ENCODE measurements at places on chromosomes 12 and 14.

DNA sequence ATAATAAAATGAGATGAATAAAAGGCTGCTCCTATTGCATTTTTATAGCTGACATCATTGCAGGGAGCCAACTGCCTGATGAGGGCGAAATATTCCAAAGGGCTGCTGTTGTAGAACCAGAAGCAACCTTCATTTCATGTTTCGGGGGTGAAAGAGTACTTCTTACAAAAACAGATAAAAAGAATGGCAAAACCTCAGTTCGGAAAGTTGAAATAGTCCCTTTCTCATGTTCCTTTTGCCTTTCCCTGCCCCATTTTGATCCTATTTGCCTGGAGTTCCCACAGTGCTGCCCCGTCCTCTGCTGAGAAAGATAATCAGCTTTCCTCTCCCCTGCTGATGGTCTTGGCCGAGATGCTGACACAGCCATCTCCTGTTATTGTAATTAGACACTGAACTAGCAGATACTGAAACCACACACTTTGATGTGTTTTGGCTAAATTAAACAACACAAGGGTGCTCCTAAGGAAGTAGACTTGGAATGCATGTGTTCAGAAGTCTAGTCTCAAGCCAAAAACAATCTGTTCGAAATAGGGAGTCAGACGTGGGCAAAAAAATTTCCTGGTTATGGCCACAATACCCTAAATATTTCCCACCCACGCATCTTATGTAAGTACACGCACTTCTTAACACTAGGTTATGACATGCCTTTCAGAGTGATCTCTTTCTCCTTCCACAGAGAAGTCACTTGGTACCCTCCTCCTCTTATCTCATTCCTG, 117.2 kb downstream of the PPM1H start:
- DNase-seq: peak; percentile 43

GRCh38 chr14:89521988-89522387, 105.0 kb upstream of the FOXN3 start:
- DNase-seq: no peak

GRCh38 chr14:89239023-89239422, 178.0 kb downstream of the FOXN3 start:
- no peak for DNase-seq

GRCh38 chr14:101878822-101879528, 85.4 kb upstream of the DYNC1H1 start:
- DNase-seq: no peak

- no peak for DNase-seq
Measured at GRCh38 chr12:103994235-103994634, 28.6 kb downstream of the TDG start.

- DNase-seq: no peak
Measured at GRCh38 chr14:48250575-48250974, 575.2 kb upstream of the MDGA2 start.

DNA sequence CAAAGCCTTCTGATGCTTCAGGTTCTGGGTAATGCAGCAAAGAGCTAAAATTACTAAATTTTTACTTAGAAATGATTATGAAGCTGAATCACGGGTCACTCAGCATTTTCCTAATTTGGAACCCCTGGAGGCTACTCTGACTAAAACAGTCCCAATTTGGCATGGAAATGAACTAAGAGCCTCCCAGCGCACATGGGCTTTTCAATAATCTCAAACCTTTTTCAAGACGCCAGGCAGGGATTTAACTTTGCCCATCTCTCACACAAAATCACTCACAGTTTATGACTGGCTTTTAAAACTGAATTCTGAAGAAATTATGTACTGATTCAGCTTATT, 68.3 kb downstream of the LLPH start:
- no peak for DNase-seq

GRCh38 chr14:29016050-29016900, 249.7 kb downstream of the FOXG1 start:
- peak; percentile 14 for DNase-seq

DNA sequence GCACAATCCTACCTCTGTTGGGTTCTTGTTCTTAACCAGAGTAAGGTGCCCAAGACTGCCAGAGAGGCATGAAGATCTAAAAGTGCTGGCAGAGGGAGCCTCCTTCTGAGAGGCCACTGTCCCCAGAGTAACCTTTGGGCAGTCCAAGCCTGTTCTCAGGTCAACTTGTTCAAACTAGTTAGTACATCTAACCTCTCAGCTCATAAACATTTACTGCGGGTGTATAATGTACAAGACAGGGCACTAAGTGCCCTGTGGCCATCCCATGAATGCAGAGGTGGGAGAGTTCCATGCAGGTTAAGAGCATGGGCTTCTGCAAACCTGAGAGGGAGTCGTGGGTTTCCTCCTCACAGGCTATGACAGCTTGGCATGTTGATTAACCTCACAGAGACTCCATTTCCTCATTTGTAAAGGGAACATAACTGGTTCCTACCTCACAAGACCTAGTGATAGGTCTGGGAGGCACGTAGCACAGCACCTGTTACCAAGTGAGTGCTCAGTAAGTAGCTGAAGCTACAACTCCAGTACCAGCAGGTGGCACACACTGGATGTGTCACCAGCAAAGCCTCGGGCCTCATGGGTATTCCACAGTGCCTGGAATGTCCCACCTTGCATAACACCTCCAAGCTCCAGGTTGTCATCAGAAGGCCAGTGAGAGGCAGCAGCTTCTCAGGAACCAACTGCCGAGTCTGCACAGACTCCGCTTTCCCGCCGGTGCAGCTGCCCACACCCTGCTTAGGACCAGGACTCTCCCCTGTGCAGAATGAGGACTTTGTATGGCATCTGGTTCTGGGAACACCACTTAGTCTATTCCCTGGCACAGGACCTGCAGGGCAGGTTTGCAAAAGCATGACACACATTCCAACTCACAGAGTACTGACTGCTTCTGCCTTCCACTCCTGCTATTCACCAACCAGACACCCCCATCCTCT, 4.4 kb downstream of the VDR start:
- DNase-seq: peak; percentile 34

DNA sequence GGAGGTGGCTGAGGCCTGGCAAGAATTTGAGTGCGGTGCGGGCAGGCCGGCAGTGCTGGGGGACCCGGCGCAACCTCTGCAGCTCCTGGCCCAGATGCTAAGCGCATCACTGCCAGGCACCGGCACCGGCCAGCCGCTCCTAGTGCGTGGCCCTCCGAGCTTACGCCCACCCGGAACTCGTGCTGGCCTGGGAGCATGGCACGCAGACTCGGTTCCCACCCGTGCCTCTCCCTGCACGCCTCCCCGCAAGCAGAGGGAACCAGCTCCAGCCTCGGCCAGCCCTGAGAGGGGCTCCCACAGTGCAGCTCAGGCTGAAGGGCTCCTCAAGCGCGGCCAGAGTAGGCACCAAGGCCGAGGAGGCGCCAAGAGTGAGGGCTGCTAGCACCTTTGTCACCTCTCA, 63.7 kb downstream of the CCDC60 start:
- no peak for DNase-seq

GRCh38 chr12:53748072-53748840, 3.5 kb downstream of the CISTR start:
- no peak for DNase-seq

Measured in hematopoietic multipotent progenitor cell treated with erythropoietin and hydrocortisone succinate and interleukin-3 and kit ligand, for 8 days (in vitro differentiated cells).